Fibroblast of skin of right biceps (primary cell): ENCODE measurements at places on chromosomes 1 and 21.

DNA sequence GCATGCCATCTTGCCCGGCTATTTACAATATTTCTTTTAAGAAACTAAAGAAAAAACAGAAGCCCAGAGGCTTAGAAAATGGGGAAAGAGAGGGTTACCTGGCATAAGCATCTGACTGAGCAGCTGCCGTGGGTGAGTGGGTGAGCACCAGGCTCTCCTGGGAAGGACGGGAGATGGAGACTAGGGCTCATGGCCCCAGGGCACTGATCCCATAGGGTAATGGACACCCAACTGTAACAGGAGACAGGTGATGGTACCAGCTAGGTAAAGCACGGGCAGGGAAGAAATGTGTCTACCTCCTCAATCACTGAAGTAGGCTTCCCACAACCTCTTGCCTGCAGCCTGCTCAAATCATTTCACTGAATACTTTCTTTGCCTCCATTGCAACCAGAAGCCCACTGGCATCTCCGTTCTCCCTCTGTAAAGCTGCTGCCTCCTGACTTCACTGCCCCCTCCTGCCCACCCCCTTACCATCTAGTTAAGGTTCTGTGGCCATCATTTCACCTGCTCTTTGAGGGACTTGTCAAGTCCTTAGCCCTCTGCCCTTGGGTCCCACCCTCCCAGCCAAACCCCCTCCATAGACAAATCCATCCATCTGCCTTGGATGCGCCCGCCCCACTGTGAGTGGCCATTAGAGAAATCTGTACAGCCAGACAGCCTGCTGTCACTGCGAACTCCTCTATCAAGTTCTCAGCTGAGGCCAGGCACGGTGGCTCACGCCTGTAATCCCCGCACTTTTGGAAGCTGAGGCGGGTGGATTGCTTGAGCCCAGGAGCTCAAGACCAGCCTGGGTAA, 6.2 kb downstream of the TMEM125 start:
- DNase-seq, result no peak

DNA sequence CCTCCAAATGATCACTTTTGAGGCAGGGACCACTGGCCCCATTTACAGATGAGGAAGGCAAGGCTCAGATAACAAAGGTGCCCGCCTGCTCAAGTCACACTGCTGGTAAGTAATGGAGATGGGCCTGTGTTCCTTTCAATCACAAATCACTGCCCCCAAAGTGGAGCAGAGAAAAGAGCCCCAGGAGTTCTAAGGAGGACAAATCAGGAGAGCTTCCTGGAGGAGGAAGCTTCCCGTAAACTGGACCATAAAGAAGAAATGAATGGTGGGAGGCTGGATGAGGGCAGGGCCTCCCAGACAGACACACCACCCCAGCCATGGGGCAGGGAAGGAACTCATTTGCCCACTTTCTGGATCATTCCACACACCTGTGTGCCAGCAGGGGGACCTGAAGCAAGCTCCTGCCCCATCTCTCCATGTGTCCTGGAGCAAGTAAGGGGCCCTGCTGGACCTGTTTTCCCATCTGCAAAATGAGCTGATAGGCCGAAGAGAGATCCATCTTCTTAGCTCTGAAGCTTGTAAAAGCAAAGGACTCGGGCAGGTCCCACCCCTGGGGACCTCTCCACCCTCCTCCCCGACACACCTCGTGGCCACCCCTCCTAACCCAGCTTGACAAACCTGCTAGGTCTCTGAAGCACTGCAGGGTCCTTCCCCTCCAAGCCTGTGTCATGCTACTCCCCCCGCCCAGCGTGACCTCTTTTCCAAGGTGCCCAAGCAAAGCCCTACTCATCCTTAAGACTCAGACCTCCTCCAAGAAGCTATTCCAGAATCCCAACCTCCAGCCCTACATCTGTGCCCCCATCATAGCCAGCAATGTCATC, 5.5 kb downstream of the LAPTM5 start:
- no peak for DNase-seq

DNA sequence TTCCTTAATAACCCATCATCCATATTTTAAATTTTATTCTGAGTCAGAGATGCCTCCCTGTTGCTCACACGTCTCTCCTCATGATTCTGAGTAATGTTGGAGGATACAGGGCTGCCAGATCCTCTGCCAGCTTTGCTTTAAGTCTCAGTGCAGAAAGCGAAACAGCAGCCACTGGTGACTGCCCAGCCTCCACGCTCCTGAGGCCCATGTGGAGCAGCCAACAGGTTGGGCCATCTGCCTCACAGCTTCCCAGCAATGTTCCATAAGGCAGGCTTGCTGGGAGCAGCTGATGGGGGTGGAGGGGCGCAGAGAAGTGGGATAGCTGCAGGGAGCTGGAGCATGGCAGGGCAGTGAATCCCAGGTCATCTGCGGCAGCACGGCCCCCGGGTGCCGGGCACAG, 104.2 kb downstream of the IGSF21 start:
- no peak for DNase-seq

- no peak for DNase-seq
Observed at GRCh38 chr1:31798086-31798432, 17.8 kb downstream of the SPOCD1 start.

GRCh38 chr1:160048335-160048734, 16.5 kb upstream of the PIGM start:
- no peak for DNase-seq

GRCh38 chr1:239237912-239238311, 148.5 kb upstream of the CHRM3 start:
- no peak for DNase-seq

DNA sequence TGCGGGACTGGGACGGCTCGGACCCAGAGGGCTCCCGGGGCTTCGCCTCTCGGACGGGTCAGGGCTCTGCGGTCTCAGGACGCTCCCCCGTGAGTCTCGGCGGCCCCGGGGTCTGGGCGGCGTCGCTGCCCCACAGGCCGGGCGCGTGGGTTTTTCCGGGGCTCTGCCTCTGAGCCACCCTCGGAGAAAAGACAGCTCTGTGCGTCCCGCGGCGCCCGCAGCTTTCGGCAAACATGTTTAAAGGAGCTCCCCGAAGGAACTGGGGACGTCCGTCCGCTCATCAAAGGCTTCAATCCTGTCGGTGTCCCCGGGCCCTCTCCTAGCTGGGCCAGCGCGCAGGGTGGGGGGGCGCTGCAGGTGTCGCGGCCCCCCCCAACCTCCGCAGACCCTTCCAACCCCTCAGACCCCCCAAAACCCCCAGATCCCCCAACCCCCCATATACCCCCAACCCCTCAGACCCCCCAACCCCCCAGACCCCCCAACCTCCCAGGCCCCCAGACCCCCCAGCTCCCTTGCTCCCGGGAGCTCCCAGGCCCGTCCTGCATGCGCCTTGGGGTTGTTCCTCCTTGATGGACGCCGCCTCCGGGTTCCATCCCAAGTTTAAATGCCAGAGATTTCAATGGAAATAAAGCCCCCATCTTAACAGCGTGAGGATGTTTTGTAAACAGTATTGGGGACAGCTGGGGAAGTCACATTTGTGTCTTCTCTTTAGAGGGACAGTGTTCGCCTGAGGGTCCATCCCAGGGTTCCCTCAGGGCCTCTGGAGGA, 996 bp upstream of the C1orf159 start:
- DNase-seq, result no peak

DNA sequence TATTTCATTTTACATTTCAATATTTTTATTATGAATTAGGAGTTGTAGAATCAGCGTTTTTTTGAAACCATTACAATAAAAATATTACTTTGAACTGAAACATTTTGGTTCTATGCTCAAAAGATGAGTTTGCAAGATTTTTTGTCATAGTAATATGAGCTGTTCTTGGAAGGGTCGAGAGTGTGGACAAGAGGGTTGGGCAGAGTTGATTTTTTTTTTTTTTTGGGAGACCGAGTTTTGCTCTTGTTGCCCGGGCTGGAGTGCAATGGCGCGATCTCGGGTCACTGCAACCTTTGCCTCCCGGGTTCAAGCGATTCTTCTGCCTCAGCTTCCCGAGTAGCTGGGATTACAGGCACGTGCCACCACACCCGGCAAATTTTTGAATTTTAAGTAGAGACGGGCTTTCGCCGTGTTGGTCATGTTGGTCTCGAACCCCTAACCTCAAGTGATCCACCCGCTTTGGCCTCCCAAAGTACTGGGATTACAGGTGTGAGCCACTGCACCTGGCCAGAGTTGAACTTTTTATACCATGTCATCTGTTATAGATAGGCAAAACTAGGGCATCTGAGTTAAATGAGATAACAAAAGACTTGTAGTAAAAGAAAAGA, 3.3 kb downstream of the CACYBP start:
- no peak for DNase-seq

DNA sequence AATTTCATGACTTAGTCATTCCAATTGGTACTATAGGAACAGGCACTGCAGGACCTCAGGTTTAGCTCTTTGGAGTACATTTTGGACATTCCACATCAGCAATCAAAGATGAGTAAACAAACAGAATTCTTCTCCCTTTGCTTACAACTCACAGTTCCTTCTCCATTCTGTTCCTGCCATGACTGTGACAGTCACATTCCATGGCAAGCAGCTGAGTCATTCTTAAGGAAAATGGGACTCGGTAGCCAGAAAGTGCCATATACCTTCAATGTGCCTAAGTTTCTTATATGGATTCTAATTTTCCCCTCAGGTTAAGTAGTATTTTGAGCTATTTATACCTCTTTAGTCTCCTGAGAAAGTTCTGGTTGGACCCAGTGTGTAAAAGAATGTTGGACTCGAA, 25.6 kb downstream of the CRCT1 start:
- DNase-seq, result no peak
